ENCODE measurements at places on chromosomes 3 and 15. TPM values are rescaled to one million over a fixed set of nuclear protein-coding genes. Genes with fewer than 3 reads are reported as not detected.

GRCh38 chr3:44416031-44417030, 61.1 kb downstream of the ZNF445 start:
- no peak for DNase-seq

DZIP1L gene
- 12.7 TPM for total RNA-seq

DNA sequence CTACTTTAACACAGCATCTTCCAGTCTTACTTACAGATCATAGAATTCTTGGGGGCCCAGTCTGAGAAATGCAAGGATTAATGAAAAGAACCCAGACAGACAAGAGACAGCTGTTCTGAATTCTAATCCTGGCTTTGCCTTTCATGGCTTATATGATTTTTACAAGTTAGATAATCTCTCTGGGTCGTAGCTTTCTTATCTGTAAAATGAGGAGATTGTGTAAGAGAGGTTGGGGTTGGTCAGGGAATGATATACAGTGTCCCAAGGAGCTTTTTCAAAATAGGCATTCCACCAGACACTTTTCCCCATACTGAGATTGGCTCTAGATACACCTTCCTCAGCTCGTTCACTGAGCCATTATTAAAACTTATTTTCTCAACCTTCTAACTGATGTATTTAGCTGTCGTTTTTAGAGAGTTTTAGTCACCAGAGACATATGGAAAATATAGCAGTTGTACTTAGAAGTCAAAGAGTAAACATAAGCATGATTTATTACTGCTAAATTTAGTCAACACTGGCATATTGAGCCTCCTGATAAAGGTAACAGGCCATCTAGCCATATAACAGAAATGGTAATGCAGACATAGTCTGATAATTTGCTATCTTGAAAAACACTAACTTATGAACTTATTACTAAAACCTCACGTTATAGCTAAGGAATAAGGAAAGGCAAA, 163.0 kb upstream of the MLF1 start:
- DNase-seq: no peak

- DNase-seq: no peak
These were observed 26.3 kb downstream of the CDIN1 start for GRCh38 chr15:36605604-36606263.

LSAMP gene
- not detected for total RNA-seq

FAM98B gene
- total RNA-seq: 7.0 TPM

GRCh38 chr3:158519776-158520175, 51.2 kb upstream of the MLF1 start:
- no peak for DNase-seq

DNA sequence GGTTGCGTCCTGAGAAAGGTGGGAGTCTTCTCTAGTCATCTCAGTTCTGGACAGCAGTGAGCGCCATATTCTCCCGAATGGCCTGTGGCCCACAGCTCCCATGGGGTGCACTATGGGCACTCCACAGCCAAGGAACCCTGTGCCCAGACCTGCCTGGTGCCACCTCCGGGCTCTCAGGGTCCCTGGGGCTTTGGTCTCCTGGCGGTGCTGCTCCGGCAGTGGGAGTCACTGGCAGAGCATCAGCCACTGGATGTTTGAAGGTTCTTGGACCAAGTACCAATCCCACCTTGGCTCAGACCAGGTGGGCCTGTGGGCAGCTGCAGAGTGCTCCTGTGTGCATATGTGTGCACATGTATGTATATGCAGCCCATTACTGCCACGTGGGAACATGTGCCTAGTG, 68.3 kb upstream of the RPL32 start:
- no peak for DNase-seq

ISLR gene
- not detected for total RNA-seq

DNA sequence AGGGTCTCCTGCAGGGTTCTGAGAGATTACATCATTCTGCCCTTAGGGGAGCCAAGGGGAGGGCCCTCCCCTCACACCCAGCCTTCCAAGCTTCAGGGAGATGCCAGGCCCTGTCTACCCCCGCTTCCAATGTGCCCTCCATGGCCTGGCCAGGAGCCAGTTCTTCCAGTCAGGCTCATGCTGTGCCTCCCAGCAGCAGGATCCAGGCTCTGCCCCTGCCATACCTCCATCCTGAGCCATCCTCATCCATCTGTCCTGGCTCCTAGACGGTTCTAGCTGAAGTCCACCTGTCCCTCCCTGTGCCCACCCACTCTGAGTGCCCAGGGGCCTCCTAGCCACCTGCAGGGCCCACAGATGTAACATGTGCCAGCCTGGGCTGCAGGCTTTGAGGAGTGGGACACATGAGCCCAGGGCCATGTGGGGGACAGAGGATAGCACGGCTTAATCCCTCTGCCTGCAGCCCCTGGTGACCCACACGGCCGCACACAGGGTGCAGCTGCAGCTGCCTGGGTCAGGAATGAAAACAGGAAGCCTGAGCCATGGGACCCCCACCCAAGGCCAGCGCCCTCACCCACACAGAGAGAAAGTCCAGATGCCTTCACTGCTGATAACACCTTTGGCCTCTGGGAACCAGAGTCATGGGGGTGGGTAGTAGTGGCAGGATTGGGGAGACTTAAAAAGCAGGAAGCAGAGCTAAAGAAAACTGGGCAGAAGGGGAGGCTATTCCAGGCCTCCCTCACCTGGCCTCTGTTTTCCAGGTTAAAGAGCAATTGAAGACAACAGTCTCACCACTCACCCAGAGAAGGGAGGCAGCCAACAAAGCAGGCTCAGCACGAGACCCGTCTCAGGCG, 11.8 kb downstream of the PLCD1 start:
- no peak for DNase-seq

GOLGA6L1 gene
- total RNA-seq: not detected

DNA sequence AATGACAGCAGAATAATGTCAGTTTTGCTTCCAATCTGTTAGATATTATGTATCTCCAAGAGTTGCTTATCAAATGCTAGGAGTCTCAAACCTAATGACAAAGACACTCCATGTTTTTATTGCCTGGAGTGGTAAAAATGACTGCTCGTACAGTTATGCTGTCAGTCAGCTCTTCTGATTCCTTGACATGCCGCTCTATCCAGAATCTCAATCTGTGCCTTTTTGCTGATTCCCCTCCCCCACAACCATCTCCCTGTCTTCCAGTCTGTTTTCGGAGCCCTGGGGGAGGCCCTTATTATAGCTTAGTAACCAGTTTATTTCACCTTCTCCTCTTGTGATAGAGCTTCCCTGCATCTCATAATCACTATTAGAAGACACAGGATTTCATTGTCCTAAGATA, 2.6 kb downstream of the MKRN2 start:
- no peak for DNase-seq

XCR1 gene
- total RNA-seq: not detected

GRCh38 chr15:77825546-77825945, 192.8 kb upstream of the LINGO1 start:
- no peak for DNase-seq

DNA sequence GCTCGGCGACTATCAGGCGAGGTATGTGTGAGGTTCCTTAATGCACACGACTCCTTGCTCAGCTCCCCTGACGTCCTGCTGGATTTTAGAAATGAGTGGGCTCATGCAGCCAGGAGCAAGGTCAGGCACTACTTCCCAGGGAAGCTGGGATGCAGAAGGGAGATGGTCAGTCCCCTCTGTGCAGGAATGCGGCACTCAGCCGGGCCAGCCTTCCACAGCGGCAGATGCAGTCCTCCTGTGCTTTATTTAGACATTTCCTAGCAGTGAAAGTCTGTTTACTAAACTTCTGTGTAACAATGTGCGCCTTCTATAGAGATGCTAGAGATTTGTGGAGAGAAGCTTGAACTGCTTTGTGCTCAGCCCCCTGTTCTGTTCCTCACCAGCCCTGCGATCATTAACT, 252.1 kb downstream of the SLCO3A1 start:
- DNase-seq: no peak

GRCh38 chr3:129409541-129409940, 18.9 kb downstream of the EFCAB12 start:
- DNase-seq: no peak

DNA sequence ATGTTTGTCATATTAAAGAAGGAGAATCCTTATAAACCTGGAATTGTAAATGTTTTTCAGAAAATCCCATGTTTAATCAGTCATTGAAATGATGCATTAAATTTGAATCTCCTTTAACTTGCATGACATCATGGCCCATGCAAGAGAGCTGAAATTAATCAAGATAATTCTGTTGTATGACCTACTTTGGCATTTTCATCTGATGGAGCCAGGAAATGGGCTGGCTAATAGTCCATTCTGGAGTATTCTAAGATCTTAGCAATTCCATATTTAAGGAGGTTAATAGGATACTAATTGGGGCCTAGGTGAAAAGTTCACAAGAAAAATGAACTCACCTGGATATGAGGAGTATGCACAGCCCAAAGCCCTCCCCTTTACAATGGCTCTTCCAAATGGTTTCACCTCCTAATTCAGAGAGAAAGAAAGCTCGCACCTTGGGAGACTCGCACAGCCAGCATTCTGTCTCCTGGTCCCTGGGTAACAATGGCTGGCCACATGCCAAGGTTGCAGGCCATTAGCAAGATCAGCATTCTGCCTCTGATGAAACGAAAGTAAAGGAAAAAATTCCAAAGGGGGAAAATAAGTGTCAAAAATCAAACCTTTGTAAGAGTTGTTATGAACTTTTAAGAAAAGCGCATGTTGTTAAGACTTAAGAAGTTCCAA, 786.4 kb downstream of the MCTP2 start:
- peak; percentile 81 for DNase-seq

- no peak for DNase-seq
These were observed 23.7 kb downstream of the CCDC80 start for GRCh38 chr3:112617285-112617684.

GRCh38 chr3:123559040-123559861, 25.6 kb downstream of the HACD2 start:
- DNase-seq: peak; percentile 7

GRCh38 chr3:14082108-14082657, 42.5 kb downstream of the CHCHD4 start:
- no peak for DNase-seq

KLHL40 gene
- total RNA-seq: not detected

GRCh38 chr3:4533489-4534443, 40.6 kb downstream of the ITPR1 start:
- peak; percentile 62 for DNase-seq

GRCh38 chr3:167409611-167410010, 29.5 kb upstream of the ZBBX start:
- DNase-seq: no peak

CCR8 gene
- not detected for total RNA-seq

AADAC gene
- total RNA-seq: not detected

INTS14 gene
- 43.5 TPM for total RNA-seq

- DNase-seq: no peak
These were observed 2.1 kb upstream of the AMIGO3 start for GRCh38 chr3:49721596-49721895.

CDHR4 gene
- not detected for total RNA-seq

DAG1 gene
- total RNA-seq: 49.6 TPM

DNA sequence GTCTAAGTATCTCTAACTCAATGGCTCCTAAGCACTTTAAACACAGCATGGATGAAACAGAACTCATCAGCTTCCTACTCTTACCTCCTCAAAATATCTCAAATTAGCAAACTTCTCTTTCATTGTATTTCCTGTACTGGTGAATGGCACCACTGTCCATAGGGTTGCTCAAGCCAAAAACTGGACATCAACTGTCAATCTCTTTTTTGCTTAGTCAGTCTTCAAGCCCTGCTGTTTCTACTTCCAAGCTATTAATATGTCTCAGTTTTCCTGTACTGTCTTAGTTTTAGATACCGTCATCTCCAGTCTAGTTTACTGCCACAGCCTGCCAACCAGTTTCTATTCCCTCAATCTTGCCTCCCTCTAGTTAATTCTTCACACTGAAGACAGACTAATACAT, 48.3 kb upstream of the KPNA4 start:
- DNase-seq: no peak

DNA sequence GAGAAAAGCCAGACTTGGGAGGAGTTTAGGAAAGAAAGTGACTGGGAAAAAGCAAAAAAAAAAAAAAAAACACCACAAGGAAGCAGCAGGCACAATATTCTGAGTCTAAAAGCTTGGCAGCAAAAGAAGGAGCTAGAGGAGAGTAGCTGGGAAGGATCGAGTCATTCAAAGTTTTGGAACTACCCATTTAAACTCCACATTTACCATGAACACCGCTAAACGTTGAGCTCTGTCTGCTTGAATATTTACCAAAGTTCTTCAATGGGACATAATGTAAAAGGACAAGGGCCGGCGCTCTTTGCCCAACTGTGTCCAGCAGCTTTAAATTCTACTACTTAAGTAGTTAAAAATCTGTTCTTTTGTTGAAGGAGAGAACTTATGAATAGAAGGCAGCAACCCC, 481.9 kb downstream of the FOXP1 start:
- DNase-seq: no peak

GRCh38 chr3:144677103-144677502, 705.5 kb downstream of the DIPK2A start:
- DNase-seq: peak; percentile 24

DNA sequence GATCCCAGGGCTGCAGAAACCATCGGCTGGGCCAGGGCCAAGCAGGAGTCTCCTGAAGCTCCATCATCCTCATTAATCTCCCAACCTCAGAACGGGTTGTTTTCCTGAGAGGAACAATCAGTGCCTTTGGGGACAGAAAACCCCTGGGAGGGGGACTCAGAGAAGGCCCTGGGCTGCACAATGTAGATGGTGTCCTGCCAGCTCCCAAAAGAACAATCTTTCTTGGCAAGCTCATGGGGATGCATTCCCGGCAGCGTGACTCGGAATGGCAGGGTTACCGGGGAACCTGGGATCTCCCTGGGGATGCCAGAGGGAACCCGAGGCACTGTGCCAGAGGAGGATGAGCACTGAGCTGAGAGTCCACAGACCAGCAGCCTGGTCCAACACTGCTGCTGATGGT, 72.1 kb upstream of the ATP2B2 start:
- no peak for DNase-seq

- no peak for DNase-seq
These were observed 152.5 kb downstream of the MEX3B start for GRCh38 chr15:81893182-81893835.

DNA sequence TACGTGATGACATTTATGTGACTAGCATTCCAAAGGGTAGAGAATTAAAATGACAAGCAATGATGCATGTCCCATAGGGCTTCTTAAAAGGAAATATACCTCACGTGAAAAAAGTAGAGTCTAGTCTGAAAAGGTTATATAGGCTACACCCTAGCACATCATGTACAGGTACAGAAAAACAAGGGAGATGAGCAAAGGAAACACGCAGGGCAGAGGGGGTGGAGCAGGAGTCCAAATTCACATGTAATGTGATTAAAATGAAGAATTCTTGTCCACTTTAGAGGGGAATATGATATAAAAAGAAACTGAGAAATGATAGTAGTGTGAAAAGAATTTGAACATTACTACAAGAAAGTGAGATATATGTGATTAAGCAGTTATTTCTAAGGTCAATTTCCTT, 59.4 kb downstream of the HACD2 start:
- DNase-seq: no peak

All from pulmonary artery endothelial cell (primary cell).